Thoracic aorta (tissue), 2 donors: ENCODE measurements at places on chromosomes 7 and 10. TPM values are rescaled to one million over a fixed set of nuclear protein-coding genes. Genes with fewer than 3 reads are reported as not detected.

- no peaks in the 10 kb centered on the region for H3K27me3 ChIP-seq
- H3K4me1 ChIP-seq, result peaks cover 50% of the 10 kb centered on the region
- H3K4me3 ChIP-seq, result no peak overlapping the region
- no peak overlapping the region for H3K27ac ChIP-seq
- H3K36me3 ChIP-seq, result no peaks in the 10 kb centered on the region
Measured at GRCh38 chr7:44636926-44637325, 30.5 kb downstream of the OGDH start.

GRCh38 chr10:117535298-117536071 lies 7.1 kb upstream of the EMX2 start:
- H3K27ac ChIP-seq, result no peak overlapping the region
- no peak for DNase-seq
- peaks cover 30% of the 10 kb centered on the region for H3K27me3 ChIP-seq

GRCh38 chr10:86770412-86770960 lies 14.1 kb downstream of the BMPR1A start:
- H3K36me3 ChIP-seq, result no peaks in the 10 kb centered on the region
- no peaks in the 10 kb centered on the region for H3K27me3 ChIP-seq
- no peak overlapping the region for H3K4me3 ChIP-seq
- H3K27ac ChIP-seq, result no peak overlapping the region
- DNase-seq, result no peak
- H3K4me1 ChIP-seq, result peaks cover 90% of the 10 kb centered on the region

- H3K27ac ChIP-seq, result no peak overlapping the region
- H3K36me3 ChIP-seq, result no peaks in the 10 kb centered on the region
- no peak for DNase-seq
- no peaks in the 10 kb centered on the region for H3K4me1 ChIP-seq
Measured at GRCh38 chr10:6721964-6722615, 142.0 kb upstream of the PRKCQ start.

DNA sequence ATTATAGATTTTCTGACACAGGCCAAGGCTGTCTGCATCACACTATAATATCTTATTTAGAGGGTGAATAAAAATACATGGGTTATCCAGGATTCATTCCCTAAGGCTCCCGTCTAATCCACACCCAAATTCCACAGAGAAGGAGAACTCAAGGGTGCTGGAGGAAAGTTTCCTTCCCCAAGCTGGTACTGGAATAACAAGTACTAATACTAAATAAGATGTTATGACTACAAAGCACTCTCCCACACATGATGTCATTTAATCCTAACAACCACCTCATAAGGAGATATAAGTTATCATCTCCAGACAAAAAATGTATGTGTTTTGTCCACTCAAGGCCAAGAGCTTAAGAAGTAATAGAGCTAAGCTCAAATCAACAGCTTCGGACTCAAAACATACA lies 53.0 kb downstream of the SNX13 start:
- H3K36me3 ChIP-seq, result peaks cover 20% of the 10 kb centered on the region
- H3K4me3 ChIP-seq, result no peak overlapping the region
- no peak overlapping the region for H3K27ac ChIP-seq
- H3K4me1 ChIP-seq, result no peaks in the 10 kb centered on the region
- no peak for DNase-seq

- no peaks in the 10 kb centered on the region for H3K27me3 ChIP-seq
- no peak overlapping the region for H3K4me3 ChIP-seq
- H3K4me1 ChIP-seq, result no peaks in the 10 kb centered on the region
- no peak for DNase-seq
- H3K36me3 ChIP-seq, result no peaks in the 10 kb centered on the region
Measured at GRCh38 chr7:98000356-98000755, 10.4 kb upstream of the OCM2 start.

DNA sequence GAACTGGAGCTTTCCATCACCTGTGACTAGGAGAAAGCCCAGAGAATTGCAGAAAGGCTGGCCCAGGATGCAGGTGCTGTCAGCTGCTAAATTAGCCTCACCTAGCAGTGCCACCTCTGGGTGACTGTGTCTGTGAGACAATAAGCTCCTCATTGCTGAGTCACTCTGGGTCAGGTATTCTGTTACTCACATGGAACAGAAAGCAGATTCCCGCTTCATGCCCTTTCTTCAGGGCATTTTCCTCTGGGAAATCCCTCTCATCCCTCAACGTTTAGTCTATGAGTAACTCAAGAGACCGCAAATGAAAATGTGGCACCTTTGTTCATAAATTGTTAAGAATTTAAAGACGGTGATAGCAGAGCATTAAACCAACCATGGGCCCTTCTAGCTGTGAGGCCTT lies 184.0 kb downstream of the ADAM12 start:
- peak overlapping the region; percentile 1 for H3K27ac ChIP-seq
- no peak overlapping the region for H3K4me3 ChIP-seq
- no peaks in the 10 kb centered on the region for H3K27me3 ChIP-seq
- H3K36me3 ChIP-seq, result no peaks in the 10 kb centered on the region

- H3K4me1 ChIP-seq, result no peaks in the 10 kb centered on the region
- H3K27ac ChIP-seq, result no peak overlapping the region
- DNase-seq, result no peak
- no peaks in the 10 kb centered on the region for H3K27me3 ChIP-seq
- H3K4me3 ChIP-seq, result no peak overlapping the region
- H3K36me3 ChIP-seq, result no peaks in the 10 kb centered on the region
Measured at GRCh38 chr7:26782501-26782900, 81.9 kb downstream of the SKAP2 start.

DNA sequence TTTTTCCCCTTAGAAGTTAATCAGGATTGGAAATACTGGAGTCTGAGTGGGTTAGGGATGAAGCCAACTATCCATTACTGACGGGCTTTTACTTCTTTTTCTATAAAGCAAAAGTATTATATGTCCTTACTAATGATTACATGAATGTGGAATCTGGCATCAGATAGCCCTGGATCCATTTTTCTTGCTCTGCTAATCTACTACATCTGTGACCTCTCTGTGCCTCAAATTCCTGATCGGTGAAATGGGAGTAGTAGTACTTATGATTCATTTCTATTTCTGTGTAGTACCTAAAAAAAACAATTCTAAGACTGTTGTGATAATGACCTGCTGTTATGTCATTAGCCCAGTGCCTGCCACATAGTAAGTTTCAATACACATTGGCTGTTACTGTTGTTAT lies 621.6 kb downstream of the SORCS3 start:
- H3K27ac ChIP-seq, result no peak overlapping the region
- no peaks in the 10 kb centered on the region for H3K4me1 ChIP-seq
- H3K27me3 ChIP-seq, result no peaks in the 10 kb centered on the region
- H3K4me3 ChIP-seq, result no peak overlapping the region
- no peaks in the 10 kb centered on the region for H3K36me3 ChIP-seq
- no peak for DNase-seq

GRCh38 chr7:100641463-100641859 lies at the start of gene TFR2:
Gene TFR2, minus strand, starts transcription at chr7:100641552. Its CDS starts 43 bp downstream, at chr7:100641509.
- no peak for DNase-seq
- H3K4me3 ChIP-seq, result no peak within 1 kb of the TSS
- no peaks in the 10 kb centered on the region for H3K27me3 ChIP-seq
- H3K27ac ChIP-seq, result no peak within 1 kb of the TSS

DNA sequence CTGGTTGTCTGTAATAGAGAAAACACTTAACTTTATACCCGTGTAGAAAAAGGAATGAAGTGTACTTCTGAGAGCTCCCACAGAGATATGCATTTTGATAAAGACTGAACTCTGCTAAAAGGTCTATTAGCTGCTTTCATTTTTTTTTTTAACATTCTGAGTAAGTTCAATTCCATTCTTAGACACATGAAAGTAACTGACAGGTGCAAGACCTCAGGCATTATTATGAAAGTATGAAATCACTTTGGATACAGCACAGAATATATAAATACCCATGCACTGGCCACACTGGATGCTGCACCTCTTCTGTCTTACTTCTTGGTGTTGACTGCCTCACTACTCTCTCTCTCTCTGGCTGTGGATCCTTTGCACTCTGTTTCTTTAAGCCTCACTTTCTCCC lies 46.2 kb downstream of the VWDE start:
- no peaks in the 10 kb centered on the region for H3K4me1 ChIP-seq
- no peaks in the 10 kb centered on the region for H3K36me3 ChIP-seq
- no peaks in the 10 kb centered on the region for H3K27me3 ChIP-seq
- DNase-seq, result no peak

- H3K36me3 ChIP-seq, result no peaks in the 10 kb centered on the region
- no peak for DNase-seq
- H3K4me3 ChIP-seq, result no peak overlapping the region
- no peak overlapping the region for H3K27ac ChIP-seq
Measured at GRCh38 chr7:2913760-2914387, 69.8 kb upstream of the GNA12 start.

- H3K4me3 ChIP-seq, result no peak overlapping the region
- peaks cover 64% of the 10 kb centered on the region for H3K4me1 ChIP-seq
- peak overlapping the region; percentile 96 for H3K27ac ChIP-seq
- no peak for DNase-seq
- no peaks in the 10 kb centered on the region for H3K27me3 ChIP-seq
- H3K36me3 ChIP-seq, result no peaks in the 10 kb centered on the region
Measured at GRCh38 chr7:74479066-74479781, 25.5 kb downstream of the GTF2IRD1 start.

DNA sequence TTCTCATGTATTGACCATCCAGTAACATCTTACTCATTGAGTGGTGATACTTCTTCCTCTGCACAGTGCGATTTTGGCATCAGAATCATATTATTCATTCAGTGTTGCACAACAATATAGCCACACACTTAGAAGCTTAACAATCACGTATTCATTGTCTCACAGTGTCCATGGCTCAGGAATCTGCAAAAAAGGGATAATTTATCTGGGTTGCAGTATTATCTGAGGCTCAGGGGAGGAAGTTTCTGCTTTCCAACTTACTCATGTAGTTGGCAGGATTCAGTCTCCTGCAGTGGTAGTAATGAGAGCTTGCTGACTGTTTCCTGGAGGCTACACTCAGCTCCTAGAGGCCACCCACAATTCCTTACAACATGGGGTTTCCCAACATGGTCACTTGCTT lies 803.6 kb downstream of the SORCS1 start:
- no peak overlapping the region for H3K27ac ChIP-seq
- H3K4me3 ChIP-seq, result no peak overlapping the region
- no peaks in the 10 kb centered on the region for H3K36me3 ChIP-seq
- no peak for DNase-seq

GRCh38 chr7:136214356-136214755 lies 237.2 kb upstream of the MTPN start:
- DNase-seq, result no peak
- no peaks in the 10 kb centered on the region for H3K36me3 ChIP-seq
- no peaks in the 10 kb centered on the region for H3K27me3 ChIP-seq
- no peak overlapping the region for H3K4me3 ChIP-seq
- H3K4me1 ChIP-seq, result no peaks in the 10 kb centered on the region

DNA sequence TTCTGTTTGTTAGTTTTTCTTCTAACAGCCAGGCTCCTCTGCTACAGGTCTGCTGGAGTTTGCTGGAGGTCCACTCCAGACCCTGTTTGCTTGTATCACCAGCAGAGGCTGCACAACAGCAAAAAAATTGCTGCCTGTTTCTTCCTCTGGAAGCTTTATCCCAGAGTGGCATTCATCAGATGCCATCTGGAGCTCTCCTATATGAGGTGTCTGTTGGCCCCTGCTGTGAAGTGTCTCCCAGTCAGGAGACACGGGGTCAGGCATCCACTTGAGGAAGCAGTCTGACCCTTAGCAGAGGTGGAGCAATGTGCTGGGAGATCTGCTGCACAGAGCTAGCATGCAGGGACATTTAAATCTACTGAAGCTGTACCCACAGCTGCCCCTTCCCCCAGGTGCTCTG lies 26.7 kb upstream of the CROT start:
- no peaks in the 10 kb centered on the region for H3K27me3 ChIP-seq
- no peak for DNase-seq

DNA sequence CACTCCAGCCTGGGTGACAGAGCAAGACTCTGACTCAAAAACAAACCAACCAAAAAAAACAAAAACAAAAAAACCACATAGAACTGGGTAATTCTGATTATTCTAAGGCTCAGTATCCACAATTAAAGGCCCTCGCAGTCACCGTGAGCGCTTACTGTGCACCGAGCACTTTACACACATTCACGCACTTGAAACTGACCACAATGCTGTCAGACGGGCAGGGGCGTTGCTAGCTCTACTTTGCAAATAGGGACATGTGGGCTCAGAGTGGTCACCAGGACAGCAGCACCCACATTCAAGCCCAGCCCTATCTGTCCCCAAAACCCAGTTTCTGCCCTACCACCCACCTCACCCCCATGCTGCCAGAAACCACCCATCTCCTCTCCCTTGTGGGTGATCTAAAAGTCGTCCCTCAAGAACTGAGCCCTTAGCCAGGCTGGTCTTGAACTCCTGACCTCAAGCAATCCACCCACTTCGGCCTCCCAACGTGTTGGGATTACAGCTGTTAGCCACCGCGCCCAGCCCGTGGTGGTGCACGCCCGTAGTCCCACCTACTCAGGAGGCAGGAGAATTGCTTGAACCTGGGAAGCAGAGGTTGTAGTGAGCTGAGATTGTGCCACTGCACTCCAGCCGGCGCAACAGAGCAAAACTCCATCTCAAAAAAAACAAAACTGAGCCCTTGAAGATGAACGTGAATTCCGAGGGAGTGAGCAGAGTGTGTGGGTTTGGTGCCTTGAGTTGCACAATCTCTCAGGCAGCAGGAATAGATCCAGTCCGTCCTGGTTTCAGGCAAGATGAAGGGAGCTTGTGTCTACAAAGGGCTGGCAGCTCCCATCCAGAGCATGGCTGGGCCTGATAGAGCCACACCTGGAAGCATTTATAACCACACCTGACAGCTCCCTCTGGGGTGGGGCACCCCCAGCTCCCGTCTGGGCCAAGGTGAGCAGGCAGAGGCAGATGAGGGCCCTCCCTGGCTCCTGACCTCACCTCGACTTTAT lies 5.4 kb upstream of the HSPB1 start:
- peak overlapping the region; percentile 15 for H3K4me3 ChIP-seq
- H3K4me1 ChIP-seq, result peaks cover 74% of the 10 kb centered on the region
- DNase-seq, result no peak
- H3K27me3 ChIP-seq, result no peaks in the 10 kb centered on the region
- peak overlapping the region; percentile 95 for H3K27ac ChIP-seq
- H3K36me3 ChIP-seq, result no peaks in the 10 kb centered on the region

GRCh38 chr10:60140651-60141632 lies 234.6 kb upstream of the CCDC6 start:
- no peaks in the 10 kb centered on the region for H3K27me3 ChIP-seq
- peak overlapping the region; percentile 6 for H3K27ac ChIP-seq
- H3K4me1 ChIP-seq, result peaks cover 9% of the 10 kb centered on the region
- peak overlapping the region; percentile 6 for H3K4me3 ChIP-seq
- H3K36me3 ChIP-seq, result no peaks in the 10 kb centered on the region

The GALNT17 gene
- total RNA-seq, result 17.6 TPM

The ITPRID1 gene
- not detected for total RNA-seq

The GNG11 gene
- total RNA-seq, result 11.1 TPM

The TLL2 gene
- not detected for total RNA-seq

The CTAGE8 gene
- total RNA-seq, result not detected
